Neural progenitor cell (in vitro differentiated cells): ENCODE measurements at places on chromosomes 13 and 19.

- no peak for DNase-seq
Measured at GRCh38 chr13:109389892-109390345, 396.5 kb downstream of the IRS2 start.

DNA sequence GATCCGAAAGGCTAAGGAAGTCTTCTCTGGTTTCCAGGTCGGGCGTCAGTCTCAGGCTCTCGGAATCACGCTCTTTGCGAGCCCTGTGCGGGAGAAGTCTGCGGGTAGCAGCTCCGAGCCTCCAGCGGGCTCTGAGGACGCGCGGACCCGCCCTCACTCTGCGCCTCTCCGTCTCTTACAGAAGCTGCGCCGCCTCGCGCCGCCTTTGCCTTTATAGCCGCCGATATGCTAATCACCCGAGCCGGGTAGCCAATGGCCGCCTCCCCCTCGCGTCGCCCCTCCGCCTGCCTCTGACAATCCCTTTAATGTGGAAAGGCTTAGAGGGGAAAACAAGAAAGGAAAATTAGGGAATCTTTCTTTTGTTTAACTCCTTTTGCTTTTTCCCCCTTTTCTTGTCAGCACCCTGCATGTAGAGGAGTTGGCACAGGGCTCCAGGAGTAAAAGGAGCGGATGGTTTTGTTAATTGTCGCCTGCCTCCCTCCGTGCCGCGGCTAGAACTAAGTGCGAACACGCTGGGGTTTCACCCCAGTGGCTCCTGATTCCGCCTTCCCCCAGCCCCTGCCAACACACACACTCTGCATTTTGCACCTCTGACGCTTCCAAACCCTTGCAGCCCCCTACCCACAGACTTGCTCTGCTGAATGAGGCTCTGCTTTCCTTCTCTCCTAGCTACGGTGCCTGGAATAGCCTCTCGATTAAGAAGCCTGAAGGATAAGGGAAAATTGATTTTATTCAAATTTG lies at the start of gene PCDH8:
Gene PCDH8 (minus strand): TSS at position 186 of the 741 bp plus-strand sequence. CDS start 204 bp downstream, outside the sequence.
- DNase-seq: peak; percentile 96

DNA sequence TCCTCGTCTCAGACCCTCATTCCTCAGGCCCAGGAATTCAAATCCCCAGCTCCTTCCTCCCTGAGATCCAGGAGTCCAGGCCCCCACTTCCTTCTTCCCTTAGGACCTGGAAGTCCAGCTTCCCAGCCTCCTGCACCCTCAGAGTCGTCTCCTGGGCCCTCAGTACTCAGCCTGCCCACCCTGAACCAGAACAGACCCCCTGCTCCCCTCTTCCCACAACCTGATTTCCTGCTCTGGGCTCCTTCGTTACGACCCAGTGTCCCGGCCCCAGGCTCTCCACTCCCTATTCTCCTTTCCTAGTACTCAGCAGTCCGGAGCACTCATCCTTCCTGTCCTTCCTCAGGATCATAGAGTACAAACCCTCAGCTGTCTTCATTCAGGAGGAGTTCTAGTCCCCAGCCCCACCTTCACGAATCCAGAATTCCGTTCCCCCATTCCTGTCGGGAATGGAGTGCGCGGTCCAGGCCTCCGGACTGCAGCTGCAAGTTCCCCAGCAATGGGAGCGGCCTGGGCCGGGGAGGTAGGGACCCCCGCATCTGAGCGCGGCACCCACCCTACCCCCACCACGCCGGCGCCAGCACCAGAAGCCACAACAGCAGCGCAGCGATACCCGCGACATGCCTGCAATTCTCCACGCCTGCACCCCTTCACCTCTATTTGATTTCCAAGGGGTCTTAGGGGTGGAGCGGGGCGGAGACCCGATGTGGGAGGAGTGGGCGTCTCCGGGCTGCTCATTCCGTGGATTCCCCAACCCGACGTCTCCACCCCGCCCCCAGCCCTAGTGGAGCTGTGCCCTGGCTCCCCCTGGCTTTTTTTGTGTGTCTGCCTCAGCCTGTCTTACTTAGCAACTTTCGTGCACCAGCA lies 12.7 kb downstream of the EGLN2 start:
- DNase-seq: peak; percentile 60

DNA sequence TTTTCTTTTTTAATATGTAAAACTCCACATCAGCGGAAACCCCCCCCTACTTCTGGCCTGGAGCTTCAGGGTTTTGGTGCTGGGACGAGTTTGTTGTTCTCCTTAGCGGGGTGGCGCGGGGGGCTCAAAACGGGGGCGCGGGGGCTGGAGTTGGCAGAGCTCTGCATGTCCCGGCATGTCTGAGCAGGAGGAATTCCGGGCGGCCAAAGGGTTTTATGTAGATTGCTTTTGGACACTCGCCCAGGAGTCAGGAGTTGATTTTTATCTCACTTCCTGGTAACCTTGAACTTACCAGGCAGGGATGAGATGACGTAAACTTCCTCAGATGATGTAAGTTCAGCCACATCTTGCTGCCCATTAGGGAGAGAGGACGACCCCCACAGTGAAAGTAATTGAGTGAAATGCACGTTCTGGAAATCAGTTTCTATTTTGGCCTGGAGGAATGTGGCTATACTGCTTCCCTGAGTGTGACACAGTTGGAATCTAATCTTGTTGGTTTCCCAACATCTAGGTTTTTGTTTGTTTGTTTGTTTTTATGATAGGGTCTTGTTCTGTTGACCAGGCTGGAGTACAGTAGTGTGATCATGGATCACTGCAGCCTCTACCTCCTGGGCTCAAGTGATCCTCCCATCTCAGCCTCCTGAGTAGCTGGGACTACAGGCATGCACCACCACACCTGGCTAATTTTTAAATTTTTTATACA lies 21.0 kb upstream of the GDF15 start:
- DNase-seq: no peak

DNA sequence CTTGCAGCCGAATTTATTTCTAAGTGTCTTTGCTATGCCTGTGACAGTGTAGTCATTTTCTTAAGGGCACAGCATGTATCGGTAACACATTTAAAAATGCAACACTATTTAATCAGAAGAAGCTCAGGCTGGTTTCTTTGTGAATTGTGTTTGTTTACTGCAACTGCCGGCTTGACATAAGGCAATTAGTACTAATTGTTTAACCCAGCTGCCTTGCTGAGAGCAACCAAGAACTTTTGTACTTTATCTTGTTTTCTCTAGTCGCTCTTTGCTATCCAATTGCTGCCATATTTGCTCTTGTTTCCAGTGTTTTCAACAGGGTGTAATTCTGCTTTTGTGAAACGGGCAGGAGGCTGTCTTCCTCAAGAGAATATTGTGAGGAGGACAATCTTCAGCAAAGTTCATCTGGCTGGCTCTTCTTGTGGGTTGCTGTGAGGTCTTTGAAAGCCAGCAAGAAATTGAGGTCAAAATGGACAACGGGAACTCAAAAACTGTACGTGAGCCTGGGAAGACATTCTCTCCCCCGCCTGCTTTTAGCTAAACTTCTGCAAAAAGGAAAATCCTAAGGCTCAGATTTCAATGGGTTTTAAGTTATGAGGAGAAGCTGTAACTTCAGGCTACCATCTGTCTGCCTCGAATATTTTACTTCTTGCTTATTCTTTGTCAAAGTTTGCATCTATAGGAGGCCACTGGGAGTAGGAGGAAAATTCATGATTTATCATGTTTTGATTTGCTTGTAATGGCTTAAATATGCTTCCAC lies 75.8 kb upstream of the TSHZ3 start:
- peak; percentile 24 for DNase-seq

GRCh38 chr13:41145136-41145908 lies 12.7 kb upstream of the KBTBD6 start:
- no peak for DNase-seq

GRCh38 chr13:20118268-20119140 lies 42.3 kb downstream of the GJA3 start:
- DNase-seq: peak; percentile 63

DNA sequence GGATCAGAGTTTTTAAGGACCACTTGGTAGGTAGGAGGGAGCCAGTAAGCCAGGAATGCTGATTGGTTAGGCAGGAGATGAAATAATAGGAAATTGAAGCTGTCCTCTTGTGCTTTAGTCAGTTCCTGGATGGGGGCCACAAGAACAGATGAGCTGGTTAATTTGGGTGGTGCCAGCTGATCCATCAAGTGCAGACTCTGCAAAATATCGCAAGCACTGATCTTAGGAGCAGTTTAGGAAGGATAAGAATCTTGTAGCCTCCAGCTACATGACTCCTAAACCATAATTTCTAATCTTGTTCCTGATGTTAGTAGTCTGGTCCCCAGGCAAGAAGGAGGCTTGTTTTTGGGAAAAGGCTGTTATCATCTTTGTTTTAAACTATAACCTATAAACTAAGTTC lies 117.9 kb upstream of the GPR12 start:
- DNase-seq: no peak

GRCh38 chr13:101529422-101529821 lies 76.9 kb downstream of the ITGBL1 start:
- DNase-seq: no peak

DNA sequence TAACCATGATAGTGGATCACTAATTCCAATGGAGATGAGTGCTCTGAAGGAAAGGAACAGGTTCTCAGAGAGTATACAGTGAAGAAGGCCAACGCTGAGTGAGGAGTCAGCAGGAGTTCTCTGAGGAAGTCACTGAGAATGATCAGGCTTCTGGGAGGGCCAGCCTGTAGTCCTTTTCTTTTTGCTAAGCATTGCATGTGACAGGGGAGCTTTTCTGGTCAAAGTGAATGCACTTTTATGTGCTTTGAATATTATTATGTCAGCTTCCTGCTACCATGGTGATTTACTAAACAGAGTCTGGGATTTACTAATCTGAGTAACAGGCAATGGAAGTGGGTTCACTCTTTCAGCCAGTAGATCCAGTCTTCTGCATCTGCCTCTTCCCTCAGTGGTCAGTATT lies 81.1 kb upstream of the SERP2 start:
- no peak for DNase-seq

DNA sequence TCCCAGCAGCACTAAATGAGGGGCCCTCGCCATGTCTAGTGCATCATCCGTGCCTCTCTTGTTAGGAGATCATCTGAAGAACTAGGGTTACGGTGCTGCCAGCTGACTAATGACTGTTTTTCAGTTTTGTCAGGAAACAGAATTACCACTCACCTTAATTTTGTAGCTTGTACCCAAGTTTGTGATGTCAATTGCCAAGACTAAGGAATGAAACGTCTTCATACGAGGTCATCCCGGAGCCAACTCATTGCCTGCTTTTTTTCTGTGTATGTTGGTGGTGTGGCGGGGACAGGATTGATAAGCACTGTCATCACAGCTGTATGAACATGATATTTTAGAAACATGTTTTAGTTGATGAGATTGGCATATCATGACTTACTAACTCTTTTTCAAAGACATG lies 100.6 kb downstream of the TNFRSF19 start:
- DNase-seq: no peak

- DNase-seq: no peak
Measured at GRCh38 chr13:58782736-58783135, 1151.2 kb downstream of the PCDH17 start.

GRCh38 chr19:34540811-34541557 lies 59.4 kb downstream of the WTIP start:
- no peak for DNase-seq

DNA sequence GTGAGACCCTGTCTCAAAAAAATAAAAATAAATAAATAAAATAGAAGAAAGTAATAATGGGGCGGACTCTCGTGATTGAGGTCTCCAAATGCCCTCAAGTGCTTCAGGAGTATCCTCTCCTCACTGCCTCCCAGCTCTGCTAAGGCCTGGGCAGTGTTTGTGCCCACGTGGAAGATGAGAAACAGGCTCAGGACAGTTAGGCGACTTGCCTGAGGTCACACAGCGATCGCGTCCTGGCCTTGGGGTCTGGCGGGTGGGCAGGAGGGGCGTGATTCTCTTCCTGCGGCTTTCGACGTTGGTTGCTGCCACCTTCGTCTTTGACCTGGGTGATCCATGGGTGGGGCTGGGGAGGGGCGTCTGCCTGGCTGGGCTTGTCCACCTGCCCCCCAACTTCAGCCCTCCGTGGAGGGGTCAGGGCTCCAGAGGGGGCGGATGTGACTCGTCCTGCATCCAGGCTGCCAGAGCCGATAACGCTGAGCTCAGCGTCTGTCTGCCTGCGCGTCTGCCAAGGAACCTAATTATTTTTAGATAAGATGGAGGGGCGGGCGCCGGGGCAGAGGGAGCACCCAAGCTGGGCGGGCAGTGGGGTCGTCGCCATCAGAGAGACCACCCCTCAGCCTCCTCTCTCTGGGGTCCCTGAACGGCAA lies 56.9 kb downstream of the NFIC start:
- DNase-seq: no peak

DNA sequence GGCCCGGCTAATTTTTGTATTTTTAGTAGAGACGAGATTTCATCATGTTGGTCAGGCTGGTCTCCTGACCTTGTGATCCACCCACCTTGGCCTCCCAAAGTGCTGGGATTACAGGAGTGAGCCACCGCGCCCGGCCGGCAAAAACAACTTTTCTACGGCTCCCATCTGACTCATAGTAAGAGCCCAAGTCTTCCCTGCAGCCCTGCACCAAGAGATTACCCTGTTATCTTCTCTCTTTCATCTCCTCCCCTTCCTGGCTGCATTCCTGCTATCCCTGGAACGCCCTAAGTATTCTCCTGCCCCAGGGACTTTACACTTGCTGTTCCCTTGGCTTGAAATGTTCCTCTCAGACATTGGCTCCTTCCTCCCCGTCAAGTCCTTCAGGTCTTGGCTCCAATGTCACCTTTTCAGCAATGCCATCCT lies 6.6 kb downstream of the AP2S1 start:
- no peak for DNase-seq

DNA sequence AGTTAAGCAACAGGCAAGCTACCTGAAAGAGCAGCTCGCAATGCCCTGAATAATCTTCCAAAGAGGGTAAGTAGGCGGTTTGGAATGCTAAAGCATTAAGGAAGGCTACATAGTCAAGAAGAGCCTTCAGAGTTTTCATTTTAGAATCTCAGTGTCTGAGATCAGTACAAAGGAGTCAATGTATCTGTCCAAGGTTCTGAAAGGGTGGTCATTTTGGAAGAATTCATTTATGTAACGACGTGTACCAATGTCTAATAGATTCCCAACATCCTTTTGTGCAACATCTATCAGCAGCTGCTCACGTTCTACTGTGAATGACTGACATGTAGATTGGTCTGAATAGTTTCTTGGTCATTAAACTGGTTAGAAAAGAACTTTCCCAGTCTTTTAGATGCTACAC lies 15.2 kb downstream of the ZNF665 start:
- DNase-seq: no peak

GRCh38 chr19:54532528-54532927 lies 29.9 kb downstream of the LAIR2 start:
- no peak for DNase-seq

DNA sequence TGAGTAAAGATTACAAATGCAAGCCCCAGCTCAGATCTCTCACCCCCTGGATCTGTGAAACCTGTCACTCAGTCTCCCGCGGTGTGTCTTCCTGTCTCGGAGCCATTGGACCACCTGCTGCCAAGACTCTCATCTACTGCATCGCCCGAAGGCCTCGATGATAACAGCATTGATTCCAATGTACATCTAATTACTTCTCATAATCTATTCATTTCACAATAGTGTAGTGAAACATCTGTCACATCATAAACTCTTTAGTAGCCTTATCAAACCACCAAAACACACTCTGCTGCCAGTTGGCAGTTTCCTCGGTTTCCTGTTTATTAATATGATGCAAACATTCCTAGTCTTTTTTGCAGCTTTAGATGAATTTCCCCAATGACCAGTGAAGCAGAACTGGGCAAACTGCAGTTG lies 220.3 kb downstream of the POU4F1 start:
- DNase-seq: no peak
